A549 treated with CORT108297 at 1 μM for 4 hours (cell line): ENCODE measurements at places on chromosomes 13 and 19. TPM values are rescaled to one million over a fixed set of nuclear protein-coding genes. Genes with fewer than 3 reads are reported as not detected.

Gene GIPC1
- total RNA-seq = 81.2 to 135 TPM (median 130 TPM) in 5 replicates

Gene ZNF587
- total RNA-seq = 6.1 to 7.8 TPM (median 6.4 TPM) in 5 replicates

Gene ZDHHC20
- 14.6 to 22.8 TPM (median 20.0 TPM) in 5 replicates for total RNA-seq

Gene C13orf46
- 0.08 to 0.20 TPM (median 0.19 TPM) in 5 replicates for total RNA-seq

Gene ZNF723
- total RNA-seq = not detected in 5 replicates

Gene SPACA4
- 0.20 TPM in 1 of 5 replicates, not detected in the others for total RNA-seq

Gene ICAM4
- total RNA-seq = 0.12 to 0.25 TPM (median 0.14 TPM) in 3 of 5 replicates, not detected in the others

Gene GALP
- total RNA-seq = not detected in 5 replicates

Gene PSG2
- 0.05 TPM in 1 of 5 replicates, not detected in the others for total RNA-seq

Gene PGLYRP1
- total RNA-seq = not detected in 5 replicates

Gene ZNF66
- total RNA-seq = not detected in 5 replicates

Gene GPR108
- total RNA-seq = 31.6 to 45.2 TPM (median 41.4 TPM) in 5 replicates

Gene PSG6
- not detected in 5 replicates for total RNA-seq

Gene S1PR4
- total RNA-seq = 0.12 to 0.18 TPM (median 0.15 TPM) in 4 of 5 replicates, not detected in the other

Gene LILRA1
- total RNA-seq = not detected in 5 replicates

Gene TNFSF9
- 4.5 to 7.0 TPM (median 6.3 TPM) in 5 replicates for total RNA-seq

Gene ZNF524
- 13.4 to 21.2 TPM (median 20.6 TPM) in 5 replicates for total RNA-seq

Gene BLVRB
- 238 to 368 TPM (median 325 TPM) in 5 replicates for total RNA-seq
